ENCODE measurements at places on chromosomes 7 and 10.

DNA sequence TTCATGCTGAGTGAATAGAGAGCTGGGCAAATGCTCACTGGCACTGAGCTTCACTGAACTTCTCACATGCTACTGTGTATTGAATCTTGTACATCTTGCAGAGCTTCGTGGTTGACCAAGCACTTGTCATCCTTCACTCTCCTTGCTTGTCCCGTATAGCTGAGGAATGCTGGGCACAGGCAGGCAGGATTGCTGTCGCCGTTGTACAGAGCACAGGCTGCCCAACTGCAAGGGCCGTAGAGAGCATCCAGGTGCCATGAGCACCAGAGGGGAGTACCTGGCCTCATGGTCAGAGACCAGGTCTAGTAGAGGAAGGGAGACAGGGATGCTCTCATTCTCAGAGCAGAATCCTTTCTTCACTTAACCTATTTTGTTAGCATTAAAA, 99.8 kb upstream of the RET start:
- no peak for DNase-seq

- no peak for DNase-seq
Measured at GRCh38 chr10:34364253-34365037, 450.7 kb downstream of the PARD3 start.

DNA sequence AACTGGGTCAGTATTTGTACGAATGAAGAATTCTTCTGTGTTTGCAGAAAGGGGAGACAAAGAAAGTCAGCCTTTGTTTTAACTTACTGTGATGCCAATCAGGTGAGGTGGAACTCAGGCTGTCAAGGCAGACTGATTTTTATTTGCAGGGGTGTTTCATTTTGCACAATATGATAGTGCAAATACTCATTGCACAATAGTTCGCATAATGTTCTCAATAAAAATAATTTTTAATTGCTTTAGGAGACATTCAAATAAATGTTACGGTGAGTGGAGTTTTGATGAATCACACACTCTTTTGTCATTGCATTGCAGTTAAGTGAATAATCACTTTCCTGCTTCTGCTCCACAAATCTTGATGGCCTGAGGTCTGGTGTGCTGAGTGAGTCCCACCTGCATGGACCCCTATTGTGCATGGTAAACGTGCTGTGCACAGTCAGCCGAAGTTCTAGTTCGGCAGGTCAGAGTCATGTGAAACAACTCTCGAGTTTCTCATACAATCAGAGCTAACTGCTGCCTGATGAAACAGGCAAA, 141.3 kb upstream of the FZD8 start:
- no peak for DNase-seq

GRCh38 chr7:81366546-81366945, 403.3 kb downstream of the HGF start:
- DNase-seq, result no peak

GRCh38 chr10:27536437-27536836, 32.3 kb downstream of the RAB18 start:
- DNase-seq, result no peak

DNA sequence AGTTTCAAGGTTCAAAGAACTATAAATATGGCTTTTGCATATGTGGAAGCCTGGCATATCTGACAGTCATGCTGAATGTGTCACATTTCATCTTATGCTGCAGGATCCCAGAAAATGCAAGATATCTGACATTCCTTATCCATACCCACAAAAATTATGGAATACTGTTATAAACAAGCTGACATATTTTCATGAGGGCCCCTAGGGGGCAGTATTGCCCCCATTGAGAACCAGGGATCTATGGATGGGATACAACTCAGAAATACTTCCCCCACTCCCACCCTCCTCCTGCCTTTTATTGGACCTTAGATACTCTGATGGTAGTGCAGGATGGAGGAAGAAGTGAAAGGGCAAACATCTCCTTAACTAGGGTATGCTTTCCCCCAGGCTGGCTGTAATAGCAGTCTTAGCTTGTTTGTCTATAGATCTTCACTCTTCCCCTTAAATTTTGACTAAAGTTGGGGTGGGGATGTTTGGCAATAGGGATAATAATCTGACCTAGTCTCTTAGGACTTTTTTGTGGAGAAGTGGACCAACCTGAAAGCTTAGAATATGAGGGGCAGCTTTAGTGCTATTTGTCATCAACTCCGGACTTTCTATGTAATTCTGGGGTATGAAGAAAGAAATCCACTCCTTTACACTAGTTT, 3.5 kb upstream of the GNGT1 start:
- DNase-seq, result no peak

DNA sequence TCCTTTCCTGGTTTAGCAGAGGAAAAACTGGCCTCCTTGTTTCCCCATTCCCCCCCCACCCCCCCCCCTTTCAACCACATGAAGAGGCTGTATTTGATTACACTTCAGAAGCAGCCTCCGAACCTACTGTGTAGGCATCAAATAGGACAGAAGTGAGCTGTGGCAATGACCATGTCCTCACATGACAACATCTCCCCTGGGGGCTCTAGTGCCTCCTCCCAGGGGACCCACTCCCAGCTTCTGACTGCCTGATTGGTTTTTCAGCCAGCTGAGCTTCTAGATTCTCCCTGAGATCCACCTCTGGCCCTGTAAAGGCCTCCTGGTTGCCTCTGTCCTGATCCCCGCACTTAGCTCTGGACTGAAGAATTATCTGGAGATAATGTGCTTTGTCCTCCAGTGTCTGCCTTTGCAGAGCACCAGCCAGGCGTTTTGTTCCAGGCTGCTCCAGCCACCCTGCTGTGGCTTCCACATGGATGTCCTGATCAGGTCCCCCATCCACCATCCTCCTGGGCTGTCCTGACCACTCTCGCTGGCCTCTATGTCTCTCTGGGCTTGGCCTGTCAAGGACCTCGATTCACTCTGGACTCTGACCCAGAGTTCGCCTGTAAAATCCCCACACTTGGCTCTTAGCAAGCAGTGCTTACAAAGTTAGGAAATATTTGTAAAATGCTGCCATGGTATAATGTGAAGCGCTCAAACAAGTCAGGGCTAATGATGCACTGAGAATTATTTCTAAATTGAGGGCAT, 42.4 kb upstream of the TOMM7 start:
- no peak for DNase-seq

DNA sequence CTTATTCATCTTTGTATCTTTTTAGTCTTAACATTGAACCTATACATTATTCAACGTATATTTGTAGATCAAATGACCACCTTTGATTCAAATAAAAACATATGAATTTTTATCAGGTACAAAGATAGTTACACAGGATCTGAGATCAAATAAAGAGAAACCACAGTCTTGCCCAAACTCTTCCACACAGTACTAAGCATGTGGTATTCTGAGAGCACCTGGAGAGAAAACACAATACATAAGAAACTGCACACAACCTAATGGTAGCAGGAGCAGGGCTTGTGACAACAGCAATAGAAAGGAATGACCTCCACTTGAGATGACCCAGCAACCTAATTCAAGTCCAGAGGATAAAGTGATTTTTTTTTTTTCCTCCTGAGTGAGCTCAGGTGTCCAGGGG, 6.5 kb upstream of the WASL start:
- DNase-seq, result no peak

DNA sequence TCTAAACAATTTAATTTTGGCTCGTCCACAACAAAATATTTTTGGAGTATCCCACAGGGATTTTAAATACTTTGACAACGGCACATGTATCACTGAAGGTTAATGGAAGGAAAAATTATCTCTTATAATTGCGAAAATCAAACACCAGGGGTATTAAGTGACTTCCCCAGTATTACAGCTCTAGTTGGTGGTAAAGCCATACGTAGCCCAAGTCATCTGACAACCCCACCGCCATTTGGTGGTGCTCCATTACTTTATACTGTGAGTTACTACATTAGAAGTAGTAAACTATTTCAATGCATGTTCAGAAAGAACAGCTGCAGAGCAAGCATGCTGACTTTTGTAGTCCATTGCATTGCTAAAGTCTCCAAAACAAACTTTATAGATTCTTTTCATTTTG, 179.7 kb downstream of the HGF start:
- DNase-seq, result no peak

- no peak for DNase-seq
Measured at GRCh38 chr7:69600710-69601519, 2.6 kb downstream of the AUTS2 start.

- no peak for DNase-seq
Measured at GRCh38 chr10:122050311-122050710, 61.3 kb downstream of the TACC2 start.

DNA sequence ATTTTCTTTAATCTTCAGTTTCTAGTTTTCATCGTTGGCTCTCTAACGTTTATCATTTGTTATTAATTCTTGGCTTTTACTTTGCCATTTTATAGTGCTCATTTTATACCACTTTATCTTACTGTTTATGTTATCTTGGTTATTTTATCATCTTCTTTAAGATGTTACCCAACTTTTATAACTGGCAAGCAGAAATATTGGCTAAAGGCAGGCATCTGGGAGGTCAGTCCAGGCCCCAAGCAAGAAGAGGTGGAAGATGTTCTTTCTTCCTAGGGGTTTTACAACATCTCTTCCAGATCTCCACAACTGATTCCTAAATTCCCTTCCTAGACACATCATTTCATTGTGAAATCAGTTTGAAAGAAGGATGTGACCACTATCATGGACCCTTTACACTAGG, 208.1 kb downstream of the AHR start:
- no peak for DNase-seq

DNA sequence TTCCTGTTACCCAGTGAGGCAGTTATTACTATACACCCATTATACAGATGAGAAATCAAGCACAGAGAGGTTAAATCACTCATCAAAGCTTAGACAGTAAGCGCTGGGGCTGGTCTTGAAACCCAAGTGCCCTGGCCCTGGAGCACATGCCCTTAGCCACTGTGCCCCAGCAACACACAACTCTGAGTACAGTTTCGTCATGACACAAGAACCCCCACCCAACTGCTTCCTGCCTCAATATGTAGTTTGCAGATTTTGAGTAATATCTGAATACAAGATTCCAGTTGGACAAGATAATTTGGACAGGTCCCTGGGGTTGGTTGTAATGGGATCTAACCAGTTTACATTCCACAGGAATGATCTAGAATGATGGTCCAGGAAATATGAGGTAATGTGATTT, 62.8 kb downstream of the SH3PXD2A start:
- no peak for DNase-seq

- peak; percentile 82 for DNase-seq
Measured at GRCh38 chr10:97334370-97335175, at the start of gene FRAT2. Gene FRAT2 (minus strand): TSS chr10:97334729. CDS start chr10:97334572, 157 bp downstream.

DNA sequence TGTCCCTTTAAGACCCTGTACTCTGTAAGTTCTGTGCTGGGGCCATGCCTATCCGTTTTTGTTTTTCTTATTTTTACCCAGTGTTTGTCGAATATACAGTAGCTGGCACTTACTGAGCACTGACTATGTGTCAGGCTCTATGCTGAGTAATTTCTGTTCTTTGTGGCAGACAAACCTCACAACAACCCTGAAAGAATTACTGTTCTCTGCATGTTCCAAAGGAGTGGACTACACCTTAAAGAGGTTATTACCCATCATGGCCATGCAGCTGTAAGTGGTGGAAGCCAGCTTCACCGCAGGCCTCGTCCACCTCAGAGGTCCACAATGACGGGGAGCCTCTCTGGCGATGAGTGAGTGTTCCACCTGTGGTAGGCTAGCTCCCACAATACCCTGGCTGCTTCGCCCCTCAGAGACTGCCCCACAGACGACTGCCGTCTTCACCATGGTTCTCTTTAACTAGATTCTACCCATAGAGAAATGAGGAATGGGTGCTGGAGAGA, 30.1 kb upstream of the RBM20 start:
- no peak for DNase-seq

DNA sequence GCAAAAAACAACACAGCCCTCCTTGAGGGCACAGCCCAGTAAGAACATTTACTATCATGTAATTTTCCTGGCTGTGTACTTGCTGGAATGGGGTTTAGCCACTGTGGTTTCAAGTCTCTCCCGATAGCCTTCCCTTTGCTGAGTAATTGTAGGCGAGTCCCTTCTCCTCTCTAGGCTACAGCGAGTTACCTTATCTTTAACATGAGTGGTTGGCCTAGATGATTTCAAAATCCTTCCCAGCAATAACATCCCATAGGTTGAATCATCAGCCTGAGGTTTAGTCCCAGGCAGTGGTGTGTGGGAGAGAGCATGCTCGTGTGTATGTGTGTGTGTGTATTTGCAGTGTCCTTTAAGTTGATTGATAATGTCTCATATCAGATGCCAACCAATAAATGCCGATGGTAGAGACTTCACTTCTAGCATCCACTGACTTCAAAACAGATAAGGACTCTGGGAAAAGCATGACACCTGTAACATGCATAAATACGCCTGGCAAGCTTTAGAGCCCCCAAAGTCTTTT, 142.9 kb upstream of the ZMIZ1 start:
- no peak for DNase-seq

GRCh38 chr7:145718129-145718528, 398.5 kb upstream of the CNTNAP2 start:
- DNase-seq, result no peak

DNA sequence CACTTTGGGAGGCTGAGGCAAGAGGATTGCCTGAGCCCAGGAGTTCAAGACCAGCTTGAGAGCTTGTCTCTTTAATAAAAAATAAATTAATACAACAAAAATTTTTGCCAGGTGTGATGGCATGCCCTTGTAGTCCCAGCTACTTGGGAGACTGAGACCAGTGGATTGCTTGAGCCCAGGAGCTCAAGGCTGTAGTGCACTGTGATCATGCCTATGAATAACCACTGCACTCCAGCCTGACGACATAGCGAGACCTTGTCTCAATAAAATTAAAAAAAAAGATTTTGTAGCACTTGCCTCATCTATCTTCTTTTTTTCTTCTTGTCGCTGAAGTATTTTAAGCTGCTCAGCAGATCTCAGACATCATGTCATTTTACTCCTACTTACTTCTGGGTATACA, 26.3 kb downstream of the CREM start:
- DNase-seq, result no peak

- no peak for DNase-seq
Measured at GRCh38 chr7:129925416-129926002, 27.3 kb downstream of the UBE2H start.

GRCh38 chr10:36171556-36171952, 529.5 kb upstream of the FZD8 start:
- DNase-seq, result no peak

GRCh38 chr7:16954321-16954720, 72.5 kb upstream of the AGR3 start:
- no peak for DNase-seq

DNA sequence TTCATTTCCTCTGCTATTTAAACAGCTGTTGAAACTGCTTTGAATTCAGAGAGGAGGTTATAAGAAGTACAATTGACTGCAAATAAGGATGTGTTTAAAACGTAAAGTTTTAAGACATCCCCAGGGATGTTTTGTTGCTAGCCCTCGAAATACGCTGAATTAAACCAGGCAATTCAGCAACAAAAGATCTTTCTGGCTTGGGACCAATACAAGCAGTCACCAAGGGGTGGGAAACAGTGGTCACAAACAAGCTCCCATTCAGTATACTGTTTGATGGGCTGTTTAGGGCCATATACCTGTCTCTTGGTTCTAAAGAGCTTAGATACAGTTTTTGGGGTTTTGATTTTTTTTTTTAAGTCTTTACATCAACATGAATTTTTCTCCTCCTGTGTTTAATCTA, 446.3 kb upstream of the POT1 start:
- DNase-seq, result no peak

DNA sequence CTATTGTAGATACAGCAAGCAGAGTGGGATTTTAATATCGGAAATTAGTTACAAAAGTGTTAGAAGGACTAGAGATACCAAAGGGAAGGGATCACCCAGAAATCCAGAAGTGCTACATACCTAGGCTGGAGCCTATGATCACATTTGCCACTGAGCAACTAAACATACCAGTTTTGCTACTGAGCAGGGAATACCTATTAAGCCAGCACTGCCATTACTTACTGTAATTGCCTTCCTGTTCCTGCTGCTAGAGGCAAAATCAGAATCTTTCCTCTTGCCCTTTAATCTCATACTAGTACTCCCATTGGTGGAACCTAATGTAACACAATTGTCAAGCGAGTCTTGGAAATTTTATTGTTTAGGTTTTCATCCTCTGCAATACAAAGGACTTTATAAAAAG, 121.7 kb downstream of the ATRNL1 start:
- DNase-seq, result no peak

All from stimulated activated CD4-positive, alpha-beta T cell treated with anti-CD3 and anti-CD28 coated beads, Interleukin-4, amount 100 ng/mL, for 4 hours (primary cell).